Esophagus muscularis mucosa (tissue), 4 donors: ENCODE measurements at places on chromosomes 2 and 18. TPM values are rescaled to one million over a fixed set of nuclear protein-coding genes. Genes with fewer than 3 reads are reported as not detected.

GRCh38 chr2:75076088-75076487 lies 117.6 kb downstream of the POLE4 start:
- DNase-seq, result no peak

- no peak for DNase-seq
Measured at GRCh38 chr2:231396058-231396821, 730 bp downstream of the B3GNT7 start.

GRCh38 chr2:18837240-18837639 lies 247.9 kb upstream of the NT5C1B start:
- no peak for DNase-seq

DNA sequence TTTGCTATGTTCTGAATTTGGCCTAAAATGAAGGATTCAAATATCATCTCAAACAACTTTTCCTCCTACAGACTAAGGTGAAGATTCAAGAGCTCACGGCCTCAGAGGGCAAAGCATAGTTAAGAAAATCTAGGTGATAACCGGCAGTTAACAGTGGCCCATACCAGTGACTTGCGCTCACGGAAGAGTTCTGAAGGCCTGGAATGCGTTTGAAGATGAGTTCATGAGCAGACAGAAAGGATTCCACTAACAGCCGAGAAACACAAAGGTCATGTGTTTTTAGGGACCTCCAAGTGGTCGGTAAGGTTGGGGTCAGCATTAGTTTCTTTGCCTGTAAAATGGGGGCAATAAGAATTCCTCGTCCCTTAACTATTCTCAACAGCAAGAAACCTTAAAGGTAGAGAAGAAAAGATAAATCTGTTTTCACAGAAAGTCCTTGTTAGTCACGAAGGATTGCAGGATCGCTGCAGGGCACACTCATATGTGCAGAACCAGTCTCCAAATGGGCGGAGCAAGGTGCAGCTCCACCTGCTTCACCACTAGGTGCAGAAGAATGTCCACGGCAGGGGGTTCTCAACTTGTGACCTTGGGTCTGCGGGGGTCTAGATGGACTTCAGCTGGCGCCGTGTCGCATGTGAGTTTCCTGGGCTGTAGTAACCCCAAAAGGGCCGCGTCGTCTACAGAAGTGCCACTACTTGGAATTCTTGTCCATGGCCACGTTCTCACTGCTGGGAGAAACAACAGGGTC lies 708 bp upstream of the RPIA start:
- DNase-seq, result no peak

GRCh38 chr2:189485146-189485545 lies 43.9 kb downstream of the WDR75 start:
- DNase-seq, result no peak

GRCh38 chr2:122328816-122329215 lies 573.4 kb downstream of the TSN start:
- DNase-seq, result no peak

GRCh38 chr2:204152616-204153015 lies 216.1 kb downstream of the ICOS start:
- no peak for DNase-seq

Gene OR6B3
- total RNA-seq, result not detected

DNA sequence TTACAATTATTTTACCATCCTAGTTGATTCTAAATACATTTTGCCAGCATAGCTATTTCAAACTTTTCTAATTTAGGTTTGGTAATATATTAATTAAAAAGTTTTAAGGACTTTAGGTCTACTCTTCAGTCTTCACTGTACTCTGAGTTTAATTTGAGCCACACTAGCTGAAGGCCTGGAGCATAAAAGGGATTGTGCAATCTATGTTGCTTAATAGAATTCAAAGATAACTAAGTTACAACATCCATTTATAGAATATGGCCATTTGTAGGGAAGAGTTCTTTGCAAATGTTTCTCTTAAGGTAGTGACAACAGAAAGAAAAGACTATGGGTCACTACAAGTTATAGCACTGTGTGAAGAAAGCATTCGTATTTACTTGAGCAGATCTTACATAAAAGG lies 702.2 kb upstream of the NRXN1 start:
- no peak for DNase-seq

DNA sequence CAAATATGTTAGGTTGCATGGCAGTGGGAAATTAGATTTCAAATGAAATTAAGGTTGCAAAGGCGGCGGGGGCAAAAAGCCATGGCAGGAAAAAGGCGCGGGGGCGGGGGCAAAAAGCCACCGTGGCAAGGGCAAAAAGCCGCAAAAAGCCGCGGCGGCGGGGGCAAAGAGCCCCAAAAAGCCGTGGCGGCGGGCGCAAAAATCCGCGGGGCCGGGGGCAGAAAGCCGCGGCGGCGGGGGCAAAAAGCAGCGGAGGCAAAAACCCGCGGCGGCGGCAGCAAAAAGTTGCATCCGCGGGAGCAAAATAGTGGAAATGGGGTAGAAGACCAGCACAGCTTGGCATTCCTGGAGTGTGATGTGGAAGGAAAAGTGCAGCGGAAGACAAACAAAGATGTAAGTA lies 417.1 kb downstream of the ANKRD30B start:
- no peak for DNase-seq

DNA sequence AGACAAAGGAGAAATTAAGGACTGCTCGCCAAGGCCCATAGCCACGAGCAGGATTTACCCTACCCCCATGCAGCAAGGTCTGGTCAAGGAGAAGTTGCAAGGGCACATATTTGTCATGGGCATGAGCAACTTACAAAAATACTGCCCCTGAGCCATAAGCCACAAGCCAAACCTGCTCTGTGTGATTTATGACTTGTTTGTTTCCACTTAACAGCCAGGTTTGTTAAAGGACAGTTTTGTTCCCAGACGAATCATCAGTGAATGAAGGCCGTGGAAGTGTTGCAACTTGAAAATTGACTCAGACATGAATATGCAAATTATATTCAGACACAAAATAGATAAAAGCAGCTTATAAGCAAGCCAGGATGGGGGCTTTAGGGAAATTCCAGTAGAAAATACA lies 31.3 kb upstream of the EVA1A start:
- no peak for DNase-seq

DNA sequence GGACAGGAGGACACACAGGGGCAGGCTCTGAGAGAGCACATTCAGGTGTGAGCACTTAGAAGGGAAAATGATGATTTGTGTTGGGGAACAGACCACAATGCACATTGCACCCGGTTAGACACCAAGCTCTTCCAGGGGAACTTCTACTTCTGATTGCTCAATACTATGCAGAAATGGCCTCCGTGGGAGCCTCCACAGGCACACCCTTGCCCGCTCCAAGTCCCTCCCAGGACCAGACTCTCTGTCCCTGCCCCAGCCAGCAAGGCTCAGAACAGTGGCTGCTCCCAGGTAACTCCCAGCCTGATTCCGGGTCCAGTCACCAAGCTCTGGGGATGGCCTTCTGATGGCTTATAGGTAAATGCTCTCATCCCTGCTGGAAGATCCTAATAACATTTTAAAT lies 56.2 kb downstream of the BCL2L11 start:
- no peak for DNase-seq

DNA sequence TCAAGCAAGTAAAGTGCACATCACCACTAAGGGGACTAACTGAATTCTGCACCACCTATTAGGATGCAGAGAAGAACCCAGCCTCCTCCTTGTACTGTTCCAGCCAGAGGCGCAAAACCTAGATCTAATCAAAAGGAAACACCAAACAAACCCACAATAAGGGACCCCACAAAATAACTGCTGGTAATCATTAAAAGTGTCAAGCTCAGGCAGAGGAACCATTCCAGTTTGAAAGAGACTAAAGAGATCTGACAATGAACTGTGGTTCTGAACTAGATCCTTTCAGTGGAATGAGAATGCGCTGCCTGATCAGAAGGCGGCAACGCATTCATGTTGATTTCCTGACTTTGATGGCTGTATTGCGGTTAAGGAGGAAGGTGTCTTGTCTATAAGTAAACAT lies 16.8 kb downstream of the HDLBP start:
- no peak for DNase-seq

DNA sequence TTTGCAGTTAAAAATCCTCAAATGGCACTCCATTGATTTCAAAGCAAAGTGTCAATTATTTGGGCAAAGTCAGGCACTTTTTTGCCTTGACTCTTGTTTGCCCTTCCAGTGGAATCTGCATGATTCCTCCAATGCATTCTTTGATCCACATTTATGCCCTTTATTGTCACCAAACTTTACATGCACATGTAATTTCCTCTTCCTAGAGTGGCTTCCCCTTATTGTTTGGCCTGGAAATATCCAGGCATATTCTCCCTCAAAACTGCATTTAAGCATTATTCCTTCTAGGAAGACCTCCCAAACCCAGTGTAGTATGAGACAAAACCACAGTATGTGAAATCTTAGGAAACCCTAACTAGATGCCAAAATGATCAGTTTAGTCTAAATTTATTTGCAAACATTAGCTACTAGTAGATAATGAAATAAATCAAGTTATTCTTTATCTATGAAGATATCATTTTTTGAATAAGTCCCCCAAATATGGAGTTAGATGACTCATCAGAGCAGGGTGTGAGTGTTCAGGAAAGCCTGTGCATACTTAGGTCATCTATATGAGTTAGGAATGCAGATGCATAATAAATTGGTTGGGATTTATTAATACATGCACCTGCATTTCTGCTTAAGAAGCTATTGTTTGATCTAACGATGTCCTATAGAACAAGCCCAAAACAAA lies 433.3 kb upstream of the TCF4 start:
- no peak for DNase-seq

Gene IGFBP5
- 775 TPM for total RNA-seq
